ENCODE measurements at places on chromosomes 4 and X.

- DNase-seq, result no peak
Measured at GRCh38 chr4:25131926-25132325, 28.3 kb downstream of the SEPSECS start.

DNA sequence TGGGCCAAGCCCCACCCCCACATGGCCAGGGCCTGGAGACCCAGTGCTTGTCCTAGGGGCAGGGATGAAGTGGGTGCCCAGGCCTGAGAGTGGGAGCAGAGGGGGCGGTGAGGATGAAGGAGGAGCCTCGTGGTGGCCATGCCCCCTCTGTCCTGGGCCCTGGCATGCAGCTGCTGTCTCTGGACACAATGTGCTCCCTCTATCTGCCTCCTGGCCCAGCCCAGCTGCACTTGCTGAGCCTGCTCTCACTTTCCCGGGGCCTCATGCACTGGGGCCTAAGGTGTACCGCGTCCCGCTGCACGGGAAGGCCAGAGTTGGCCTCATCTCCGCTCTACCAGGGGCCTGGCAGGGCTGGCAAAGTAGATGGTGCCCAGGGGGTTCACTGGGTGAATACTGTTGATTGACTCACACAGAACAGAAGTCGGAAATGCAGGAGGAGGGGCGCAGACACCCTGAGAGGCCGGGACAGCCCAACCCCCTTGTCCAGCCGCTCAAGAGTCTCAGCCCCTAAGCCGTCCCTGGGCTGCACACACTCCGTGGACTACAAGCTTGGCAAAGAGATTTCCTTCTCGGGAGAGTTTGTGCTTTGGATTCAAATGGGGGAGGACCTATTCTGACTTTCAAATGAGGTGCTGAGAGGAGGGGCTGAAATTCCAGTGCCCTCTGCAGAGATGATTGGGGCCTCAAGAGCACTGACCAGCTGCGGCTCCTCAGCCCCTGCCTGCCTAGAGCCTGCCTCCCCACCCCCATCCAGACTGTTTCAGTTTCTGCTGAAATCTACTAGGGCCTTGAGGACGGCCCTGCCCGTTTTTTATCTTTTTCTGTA lies 112.4 kb downstream of the PSAPL1 start:
- DNase-seq, result no peak

DNA sequence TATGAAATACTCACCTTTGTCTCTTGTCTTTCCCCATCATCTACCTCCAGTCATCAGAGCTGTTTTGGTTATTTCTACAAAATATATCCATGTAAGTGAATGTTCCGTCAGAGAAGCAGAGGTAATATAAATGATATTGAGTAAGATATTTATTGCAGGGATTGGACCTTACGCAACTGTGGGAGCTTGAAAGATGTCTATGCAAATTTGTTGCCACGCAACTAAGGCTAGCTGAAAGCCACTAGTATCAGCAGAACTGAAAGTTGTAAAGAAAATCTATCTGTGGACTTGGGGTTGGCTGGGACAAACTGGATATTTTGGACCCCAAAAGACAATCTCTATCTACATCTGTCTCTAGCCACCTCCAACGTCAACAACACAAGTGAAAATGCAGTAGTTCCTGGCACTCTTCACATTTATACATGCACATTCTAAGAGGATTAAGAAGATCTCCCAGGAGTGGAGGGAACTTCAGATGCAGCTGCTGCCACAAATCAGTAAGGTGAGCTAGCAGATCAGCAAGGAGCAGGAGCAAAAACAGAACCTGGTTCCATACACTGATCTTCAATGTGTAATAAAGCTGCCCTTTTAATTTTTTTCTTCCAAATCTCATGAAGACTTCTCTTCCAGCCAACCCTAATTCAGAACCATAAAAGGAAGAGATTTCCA lies 8.5 kb upstream of the CCSER1 start:
- no peak for DNase-seq

DNA sequence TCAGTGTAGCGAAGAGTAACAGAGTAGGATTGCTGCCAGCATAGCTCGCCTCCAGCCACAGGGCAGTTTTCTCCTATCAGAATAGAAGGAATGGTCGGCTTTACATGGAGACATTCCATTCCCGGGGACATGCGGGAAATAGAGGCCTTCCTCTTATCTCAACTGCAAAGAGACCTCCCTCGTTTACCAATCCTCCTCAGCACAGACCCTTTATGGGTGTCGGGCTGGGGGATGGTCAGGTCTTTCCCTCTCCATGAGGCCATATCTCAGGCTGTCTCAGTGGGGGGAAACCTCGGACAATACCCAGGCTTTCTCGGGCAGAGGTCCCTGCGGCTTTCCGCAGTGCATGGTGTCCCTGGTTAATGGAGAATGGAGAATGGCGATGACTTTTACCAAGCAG lies 285.0 kb downstream of the ASMT start:
- no peak for DNase-seq

DNA sequence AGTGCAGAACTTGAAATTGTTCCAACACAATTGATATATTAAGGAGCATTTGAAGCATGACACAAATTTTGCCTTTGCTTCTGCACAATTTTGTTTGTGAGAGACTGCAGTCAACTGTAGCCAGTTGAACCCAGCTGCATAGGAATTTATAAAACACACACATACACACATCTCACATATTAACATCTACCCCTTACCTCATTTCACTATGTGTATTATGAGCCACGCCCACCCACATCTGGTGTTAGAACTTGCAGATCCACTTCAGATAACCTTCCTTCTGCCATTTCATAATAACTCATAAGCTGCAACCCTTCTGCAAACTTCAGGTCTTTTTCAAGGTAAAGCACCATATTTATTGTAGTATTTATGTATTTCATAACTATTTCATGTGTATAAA lies 188.1 kb upstream of the WDFY3 start:
- DNase-seq, result no peak

DNA sequence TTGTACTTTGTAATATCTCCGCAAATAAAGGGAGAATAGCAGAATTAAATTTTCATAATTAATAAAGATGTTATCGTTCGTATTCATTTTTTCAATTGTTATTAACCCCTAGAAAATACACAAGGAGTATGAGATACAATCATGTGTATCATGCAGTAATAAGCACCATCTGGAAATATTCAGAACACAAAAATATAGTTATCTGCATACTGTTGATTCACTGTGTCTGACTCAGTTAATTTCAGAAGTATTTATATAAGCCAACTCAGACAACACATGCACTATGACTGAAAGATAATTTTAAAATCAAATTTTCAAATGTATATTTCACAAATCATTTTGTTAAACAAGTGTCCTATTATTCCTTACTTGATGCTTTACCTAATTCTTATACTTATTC lies 1954.8 kb downstream of the ARAP2 start:
- DNase-seq, result no peak

GRCh38 chr4:40300371-40301162 lies 34.6 kb upstream of the CHRNA9 start:
- no peak for DNase-seq

- DNase-seq, result no peak
Measured at GRCh38 chr4:79759793-79760192, 313.2 kb downstream of the ANTXR2 start.

GRCh38 chr4:80576796-80577195 lies 241.3 kb downstream of the CFAP299 start:
- no peak for DNase-seq

DNA sequence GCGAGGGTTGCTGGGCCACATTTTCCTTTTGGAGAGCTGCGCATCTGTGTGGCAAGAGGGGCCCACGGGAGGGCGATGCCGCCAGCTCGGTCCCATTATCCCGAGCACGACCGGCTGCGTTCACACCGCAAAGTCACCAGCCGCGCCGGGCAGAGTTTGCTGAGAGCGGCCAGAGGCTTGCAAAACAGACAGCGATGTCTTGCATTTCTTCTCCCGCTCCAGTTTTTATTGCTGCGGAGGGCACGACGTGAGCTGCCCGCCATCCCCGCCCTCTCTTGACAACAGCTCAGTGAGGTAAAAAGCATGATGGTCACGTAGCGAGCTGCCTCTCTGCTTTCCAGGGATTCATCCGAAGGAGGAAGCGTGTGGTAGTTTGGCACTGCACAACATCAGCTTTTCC lies 102.1 kb upstream of the TENM3 start:
- DNase-seq, result no peak
